ENCODE measurements at places on chromosomes 16 and 17. TPM values are rescaled to one million over a fixed set of nuclear protein-coding genes. Genes with fewer than 3 reads are reported as not detected.

DNA sequence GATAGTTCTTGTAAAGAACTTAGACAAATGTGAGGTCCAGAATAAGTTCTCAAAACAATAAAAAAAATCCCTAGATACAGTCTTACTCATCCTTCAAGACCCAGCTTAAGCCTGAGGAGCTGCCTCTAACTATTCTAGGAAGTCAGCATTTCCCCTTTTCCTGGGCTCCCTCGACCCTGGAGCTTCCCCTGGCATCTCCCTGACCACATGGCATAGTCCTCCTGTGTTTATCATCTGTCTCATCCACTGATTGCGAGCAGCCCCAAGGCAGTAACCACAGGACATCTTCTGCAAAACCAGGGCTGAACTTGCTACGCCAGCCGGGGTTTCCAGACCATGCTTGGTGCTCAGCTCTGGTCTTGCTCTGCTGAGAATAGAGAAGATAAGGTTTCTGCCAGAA is 36.7 kb upstream of the NLRP1 start:
- no peak for DNase-seq

GRCh38 chr17:79936641-79937381 is 97.6 kb upstream of the CBX4 start:
- DNase-seq = no peak

GRCh38 chr17:63786971-63787711 is 13.2 kb downstream of the DDX42 start:
- no peak for DNase-seq

CDH13 gene
- 66.0 TPM for total RNA-seq

KRTAP4-4 gene
- not detected for total RNA-seq

DNA sequence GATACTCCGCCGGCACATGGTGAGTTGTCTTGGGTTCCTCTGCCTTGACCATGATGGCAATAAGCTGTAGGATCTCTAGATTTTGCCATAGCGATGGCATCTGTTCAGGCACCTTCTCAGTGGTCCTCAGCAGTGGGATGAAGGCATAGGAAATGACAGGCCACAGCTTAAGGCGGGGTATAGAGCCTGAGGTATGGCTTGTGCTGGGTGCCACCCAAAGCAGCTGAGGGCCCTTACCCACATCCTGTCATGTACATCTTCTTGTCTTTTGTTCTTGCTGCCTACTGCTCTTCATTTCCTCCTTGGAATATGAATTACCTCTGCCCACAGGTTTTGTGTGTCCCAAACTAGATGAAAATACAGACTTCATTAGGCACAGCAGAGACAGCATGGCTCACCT is 29.5 kb downstream of the KAT7 start:
- DNase-seq = no peak

ABCC11 gene
- total RNA-seq = 0.40 TPM

TEX14 gene
- 2.7 TPM for total RNA-seq

DNA sequence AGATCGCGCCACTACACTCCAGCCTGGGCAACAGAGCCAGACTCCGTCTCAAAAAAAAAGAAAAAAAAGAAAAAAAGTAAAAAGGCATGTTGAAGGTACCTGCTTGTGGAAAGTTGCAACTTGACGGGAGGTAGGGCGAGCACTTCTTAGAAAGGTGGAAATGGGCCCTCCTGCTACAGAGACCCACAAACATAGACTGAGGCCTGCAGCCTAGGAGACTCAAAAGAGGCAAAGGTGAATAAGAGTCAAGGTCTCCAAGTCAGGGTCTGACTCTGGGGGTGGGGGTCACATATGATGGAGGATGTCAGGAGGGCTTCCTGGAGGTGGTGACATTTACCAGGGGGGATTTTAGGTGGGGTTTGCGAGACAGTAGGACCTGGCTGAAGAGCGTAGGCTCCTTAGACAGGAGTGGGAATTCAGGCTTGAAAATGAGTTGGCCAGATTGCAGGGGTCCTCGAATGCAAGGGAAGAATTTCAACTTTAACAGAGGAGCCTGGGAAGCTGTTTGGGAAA is 303.0 kb downstream of the SEC14L1 start:
- no peak for DNase-seq

GRCh38 chr17:73393962-73394361 is 82.2 kb upstream of the CDC42EP4 start:
- DNase-seq = no peak

KRTAP4-9 gene
- total RNA-seq = 0.57 TPM

MT1E gene
- 533 TPM for total RNA-seq
